ENCODE measurements at places on chromosomes 4 and X. TPM values are rescaled to one million over a fixed set of nuclear protein-coding genes. Genes with fewer than 3 reads are reported as not detected.

DNA sequence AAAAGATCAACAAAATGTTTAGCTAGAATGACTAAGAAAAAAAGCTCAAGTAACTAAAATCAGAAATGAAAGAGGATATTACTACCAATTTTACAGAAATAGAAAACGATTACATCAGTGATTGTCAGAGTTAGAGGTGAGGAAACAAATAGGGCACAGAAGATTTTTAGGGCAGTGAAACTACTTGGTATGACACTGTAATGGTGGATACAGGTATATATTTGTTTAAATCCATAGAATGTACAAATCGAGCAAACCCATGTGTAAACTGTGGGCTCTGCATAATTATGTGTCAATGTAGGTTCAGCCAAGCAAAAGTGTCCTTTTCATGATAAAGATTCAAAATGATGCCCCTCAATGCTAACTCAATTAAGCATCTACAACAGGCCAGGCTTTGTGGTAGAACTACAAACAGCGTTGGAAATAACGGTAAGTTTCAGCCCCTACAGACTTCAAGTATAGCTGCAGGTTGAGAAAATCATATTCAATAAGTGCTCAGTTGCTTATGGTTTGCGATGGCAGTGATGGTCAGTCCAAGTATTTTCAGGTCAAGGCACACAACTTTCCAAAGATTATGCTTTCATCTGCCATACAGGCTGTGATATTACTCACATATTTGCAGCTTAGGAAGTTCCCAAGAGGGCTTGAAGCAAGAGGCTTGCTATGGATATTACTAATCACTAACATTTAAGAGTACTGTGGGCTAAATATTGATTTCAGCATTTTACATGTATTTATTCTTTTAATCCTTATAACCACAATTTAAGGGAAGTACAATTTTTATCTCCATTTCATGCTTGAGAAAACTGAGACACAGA lies 158.6 kb downstream of the TET2 start:
- no peak for DNase-seq

DNA sequence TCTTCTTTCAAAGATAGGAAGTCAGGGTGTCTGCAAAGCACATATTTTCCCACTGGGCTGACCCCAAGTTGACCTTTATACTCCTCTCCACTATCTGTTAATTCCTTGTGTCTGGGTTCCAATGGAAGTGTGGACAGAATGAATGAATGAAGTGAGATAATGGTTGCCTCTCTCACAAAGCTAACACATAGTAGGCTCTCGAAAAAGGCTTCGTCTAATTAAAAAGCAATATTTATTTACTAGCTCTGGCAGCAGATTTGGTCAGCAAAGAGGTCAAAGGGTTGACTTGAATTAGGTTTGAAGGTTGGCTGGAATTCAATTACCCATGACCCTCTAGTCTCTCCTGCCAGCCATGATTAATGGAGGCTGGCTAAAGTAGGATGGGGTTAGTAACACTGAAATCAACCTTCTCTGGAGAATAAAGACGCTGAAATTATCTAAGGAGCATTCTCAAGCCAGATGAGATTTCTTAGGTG lies 280.3 kb upstream of the KLF3 start:
- no peak for DNase-seq

DNA sequence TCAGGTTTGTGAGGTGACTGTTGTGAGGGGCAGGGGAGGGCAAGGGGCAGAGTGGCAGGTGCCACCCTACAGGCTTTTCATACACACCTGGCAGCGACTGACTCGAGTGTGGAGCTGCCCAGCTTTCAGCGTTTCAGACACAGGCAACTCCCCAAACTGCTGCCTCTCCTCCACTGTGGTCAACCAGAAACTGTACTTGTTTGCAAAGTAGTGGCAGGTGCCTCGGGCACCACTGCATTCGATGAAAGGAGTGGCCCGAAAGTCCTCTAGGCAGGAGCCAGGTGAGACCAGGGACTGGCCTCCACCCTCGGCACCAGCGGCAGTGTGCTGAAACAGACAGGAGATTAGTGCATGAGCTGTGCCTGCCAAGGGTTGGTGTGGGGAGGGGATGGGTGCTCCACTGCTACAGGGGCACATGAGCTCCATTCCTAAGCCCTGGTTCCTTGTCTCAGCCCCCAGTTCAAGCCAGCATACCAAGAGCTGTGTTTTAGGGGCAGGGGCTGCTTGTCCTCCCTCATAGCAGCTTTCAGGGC lies 65.4 kb downstream of the ATG4A start:
- no peak for DNase-seq

DNA sequence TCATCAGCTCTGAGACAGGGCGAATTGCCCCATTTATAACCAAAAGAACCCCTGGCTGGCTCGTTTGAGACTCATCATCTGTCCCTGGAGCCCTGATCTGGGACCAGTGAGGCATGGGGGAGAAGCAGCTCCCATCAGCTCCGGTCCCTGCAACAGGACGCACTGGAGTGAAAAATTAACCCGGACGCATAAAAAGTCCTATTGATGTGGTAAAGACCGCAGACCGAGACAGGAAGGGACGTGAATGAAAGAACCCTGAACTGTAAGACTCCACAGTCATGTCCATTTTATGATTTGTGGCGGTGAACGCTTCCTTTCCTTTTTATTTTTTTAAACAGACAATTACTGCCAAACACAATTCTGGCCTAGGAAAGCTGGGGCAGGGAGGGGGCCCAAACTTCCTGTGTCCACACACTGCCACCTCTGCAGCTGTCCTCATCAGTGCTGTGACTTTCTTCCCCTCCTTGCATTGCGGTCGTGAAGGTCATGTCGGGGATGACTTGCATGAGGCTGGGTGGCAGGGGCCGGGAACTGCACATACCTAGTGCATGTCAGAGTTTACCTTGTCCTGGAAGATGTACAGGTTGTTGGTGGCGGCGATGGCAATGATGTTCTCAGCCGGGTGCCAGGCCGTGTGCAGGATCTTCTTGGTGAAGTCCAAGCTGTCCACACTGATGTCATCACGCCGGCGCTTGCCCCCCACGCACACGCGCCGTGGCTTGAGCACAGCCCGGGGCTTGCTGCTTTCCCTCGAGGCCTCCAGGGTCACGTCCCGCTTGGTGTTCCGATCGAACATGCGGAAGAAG lies 53.3 kb downstream of the WFS1 start:
- no peak for DNase-seq

DNA sequence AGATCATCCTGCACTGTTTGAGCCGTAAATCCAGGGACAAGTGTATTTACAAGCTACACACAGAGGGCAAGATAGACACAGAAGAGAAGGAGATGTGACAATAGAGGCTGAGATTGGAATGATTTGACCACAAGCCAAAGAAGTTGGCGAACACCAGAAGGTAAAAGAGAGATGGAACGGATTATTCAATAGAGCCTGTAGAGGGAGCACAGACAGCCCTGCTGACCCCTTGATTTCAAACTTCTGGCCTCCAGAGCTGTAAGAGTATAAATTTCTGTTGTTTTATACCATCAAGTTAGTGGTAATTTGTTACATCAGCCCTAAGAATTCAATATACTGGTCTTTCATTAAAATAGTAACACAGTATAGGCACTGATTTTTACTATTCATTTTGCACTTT lies 447.8 kb downstream of the FAT4 start:
- no peak for DNase-seq

- DNase-seq = no peak
These were observed 21.4 kb upstream of the ZNF827 start for GRCh38 chr4:145960012-145960411.

Gene KIAA1210
- total RNA-seq = not detected

Gene DCHS2
- not detected for total RNA-seq

Gene FAM53A
- total RNA-seq = 0.82 TPM

Gene MAGEC3
- total RNA-seq = not detected

Gene MAP7D2
- total RNA-seq = 0.70 TPM

Measured in activated naive CD8-positive, alpha-beta T cell treated with anti-CD3 and anti-CD28 coated beads for 36 hours (primary cell).